Inflammatory macrophage (primary cell): ENCODE measurements at places on chromosomes 1 and 21.

DNA sequence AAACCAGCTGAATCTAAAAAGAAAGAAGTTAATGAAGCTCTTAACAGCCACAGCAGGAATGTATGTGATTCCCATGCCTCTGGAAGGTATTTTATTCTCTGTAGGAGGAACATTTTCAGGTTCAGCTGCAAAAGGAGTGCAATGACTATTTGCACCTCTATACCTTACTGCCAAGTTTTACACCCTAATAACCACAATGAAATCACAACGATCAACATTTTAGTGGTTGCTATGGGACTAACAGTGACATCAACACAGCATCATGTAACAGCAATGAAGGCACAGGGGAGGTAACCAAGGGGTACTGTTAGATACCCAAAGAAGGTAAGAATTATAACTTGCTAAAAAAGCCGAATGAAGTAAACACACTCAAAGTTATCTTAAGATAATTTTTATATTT is 116.3 kb upstream of the HP1BP3 start:
- DNase-seq = no peak

- DNase-seq = no peak
These were observed 104.1 kb downstream of the NTNG1 start for GRCh38 chr1:107244709-107245500.

GRCh38 chr1:51114137-51114536 is 12.1 kb downstream of the C1orf185 start:
- no peak for DNase-seq

DNA sequence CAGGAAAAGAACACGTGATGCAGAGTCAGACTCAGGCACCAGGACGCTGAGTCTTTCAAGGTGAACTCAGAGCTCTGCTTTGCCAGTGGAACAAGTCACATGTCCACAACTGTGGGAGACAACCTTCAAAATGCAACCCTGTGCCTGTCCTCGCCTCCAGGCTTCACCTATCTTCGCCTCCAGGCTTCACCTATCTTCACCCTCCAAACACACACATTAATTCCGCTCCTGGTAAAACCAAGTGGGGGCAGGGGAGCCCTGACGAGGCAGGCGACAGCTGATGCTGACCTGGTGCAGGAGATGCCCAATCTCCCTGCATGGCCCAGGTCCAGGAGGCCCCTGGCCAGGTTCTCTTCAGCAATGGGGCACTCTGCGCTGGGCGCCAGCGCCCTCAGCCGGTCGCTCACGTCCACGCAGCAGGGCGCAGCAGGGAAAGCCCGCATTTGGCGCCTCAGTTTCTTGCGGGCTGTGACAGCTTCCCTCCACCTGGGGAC is 28.0 kb upstream of the LSS start:
- no peak for DNase-seq

- no peak for DNase-seq
These were observed 83.7 kb upstream of the CTTNBP2NL start for GRCh38 chr1:112312315-112312714.

DNA sequence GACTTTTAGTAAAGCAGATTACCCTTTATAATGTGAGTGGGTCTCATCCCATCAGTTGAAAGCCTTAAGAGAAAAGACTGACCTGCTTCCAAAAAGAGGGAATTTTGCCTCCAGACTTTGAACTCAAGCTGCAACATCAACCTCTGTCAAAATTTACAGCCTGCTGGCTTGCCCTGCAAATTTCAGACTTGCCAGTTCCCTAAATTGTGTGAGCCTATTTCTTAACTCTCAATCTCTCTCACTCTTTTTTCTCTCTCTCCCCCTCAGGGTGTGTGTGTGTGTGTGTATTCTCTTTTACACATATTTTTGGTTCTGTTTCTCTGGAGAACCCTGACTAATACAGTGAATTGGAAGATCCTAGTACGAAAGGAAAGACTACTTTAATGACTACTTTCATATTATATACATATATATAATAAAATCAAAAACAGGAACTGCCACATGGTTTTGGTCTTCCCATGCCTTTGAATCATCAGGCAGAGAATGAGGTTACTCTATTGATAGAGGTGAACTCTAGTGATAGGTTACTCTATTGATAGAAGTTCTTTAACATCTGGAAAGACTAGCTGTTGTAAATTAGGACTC is 6.4 kb downstream of the OR2C3 start:
- peak; percentile 62 for DNase-seq

- no peak for DNase-seq
These were observed 9.7 kb upstream of the GPR61 start for GRCh38 chr1:109529881-109530456.

DNA sequence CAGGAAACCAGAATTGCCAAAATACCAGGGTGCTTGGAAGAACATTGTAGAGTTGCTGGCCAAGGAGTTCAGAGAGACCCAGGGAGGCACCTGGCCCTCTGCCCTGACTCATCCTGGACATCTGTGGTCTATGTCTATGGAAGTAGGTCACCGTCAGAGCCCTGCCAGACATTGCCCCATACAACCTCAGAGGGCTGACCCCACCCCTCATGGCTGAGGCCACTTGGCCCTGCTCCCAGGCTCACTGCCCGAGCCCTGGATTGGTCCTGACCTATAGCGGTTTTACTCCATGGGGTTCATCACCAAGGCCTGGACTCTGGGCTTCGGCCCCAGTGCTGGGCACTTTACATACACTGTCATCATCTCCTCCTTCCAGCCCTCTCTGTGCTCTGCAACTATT is 233.1 kb downstream of the PTPRU start:
- DNase-seq = no peak
